Activated naive CD4-positive, alpha-beta T cell treated with anti-CD3 and anti-CD28 coated beads, Interleukin-2, amount 50 U/mL, for 16 hours (primary cell): ENCODE measurements at places on chromosomes 2 and 18.

DNA sequence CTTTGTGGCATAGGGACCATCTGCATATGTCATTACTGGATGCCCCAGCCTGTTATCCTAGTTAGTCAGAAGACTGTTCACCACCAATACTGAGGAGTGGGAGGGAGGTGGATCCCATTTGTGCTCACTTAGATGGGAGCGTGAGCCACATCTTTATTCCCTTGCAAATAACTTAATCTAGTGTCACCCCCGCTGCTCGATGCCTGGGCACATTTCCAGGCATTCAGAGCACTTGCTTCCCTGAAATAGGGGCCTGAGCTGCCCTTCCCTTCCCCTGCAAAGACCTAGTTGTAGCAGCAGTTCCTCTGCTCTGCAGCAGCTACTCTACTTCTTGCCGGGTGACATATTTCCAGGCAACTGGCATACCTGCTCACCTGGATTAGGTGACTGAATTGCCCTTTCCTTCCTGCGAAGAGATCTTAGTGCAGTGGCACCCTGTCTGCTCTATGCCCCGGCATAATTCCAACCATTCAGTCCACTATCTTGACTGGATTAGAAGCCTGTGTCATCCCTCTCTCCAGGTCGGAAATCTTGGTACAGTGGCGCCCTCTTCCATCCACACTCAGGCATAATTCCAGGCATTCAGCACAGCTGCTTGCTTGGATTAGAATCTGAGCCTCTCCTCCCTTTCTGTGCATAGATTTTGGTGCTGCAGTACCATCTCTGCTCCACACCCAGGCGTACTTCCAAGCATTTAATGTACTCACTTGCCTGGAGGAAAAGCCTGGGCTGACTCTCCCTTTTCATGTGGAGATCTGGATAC, 1389.1 kb upstream of the TMEFF2 start:
- no peak for DNase-seq

DNA sequence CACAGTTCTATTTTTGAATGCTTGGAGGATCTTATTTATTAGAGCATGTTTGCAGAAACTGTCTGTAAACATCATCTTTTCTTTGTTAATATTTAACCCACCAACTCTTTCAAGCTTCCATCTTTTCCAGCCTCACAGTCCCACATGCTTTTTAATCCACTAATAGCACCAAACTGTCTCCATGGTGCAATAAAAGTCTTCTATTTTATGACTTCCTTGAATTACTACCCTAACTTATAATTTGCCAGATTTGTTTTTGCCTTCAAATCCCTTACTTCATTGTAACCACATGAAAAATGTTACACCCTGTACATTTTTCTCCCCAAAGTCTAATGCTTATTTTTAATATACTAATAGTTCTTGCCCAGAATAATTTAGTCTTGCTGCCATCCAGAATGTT, 792.6 kb downstream of the PLCL1 start:
- no peak for DNase-seq

DNA sequence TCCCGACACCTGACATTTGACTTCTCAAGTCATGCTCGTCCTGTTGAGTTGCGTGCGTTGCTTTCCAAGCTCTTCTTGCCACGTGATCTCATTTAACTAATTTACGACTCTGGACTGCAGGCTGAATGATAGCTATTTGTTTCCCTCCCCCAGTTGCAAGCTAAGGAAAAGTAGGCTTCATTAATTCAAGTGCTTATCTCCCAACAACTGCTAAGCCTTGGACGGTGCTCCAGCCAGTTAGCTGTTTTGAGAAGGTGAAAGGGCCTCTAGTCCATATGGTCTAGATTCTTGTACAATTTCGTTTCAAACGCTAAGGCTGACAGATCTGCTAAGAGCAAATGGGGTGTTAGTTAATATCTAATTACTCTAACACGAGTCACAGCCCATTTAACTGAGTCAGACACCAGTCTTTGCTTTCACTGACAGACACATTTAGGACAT, 21.1 kb downstream of the GPR45 start:
- DNase-seq, result no peak

- no peak for DNase-seq
Measured at GRCh38 chr2:64609942-64610281, 43.8 kb downstream of the SERTAD2 start.

- no peak for DNase-seq
Measured at GRCh38 chr2:109196081-109196875, 67.3 kb downstream of the SH3RF3 start.
